Stimulated activated CD4-positive, alpha-beta T cell treated with anti-CD3 and anti-CD28 coated beads, TNF-alpha, amount 100 ng/mL, for 4 hours (primary cell): ENCODE measurements at places on chromosomes 2 and 18.
A peak's percentile ranks its signal among the peaks of the same experiment; 100 is the strongest.

GRCh38 chr2:216665242-216665641 lies 30.1 kb downstream of the IGFBP5 start:
- no peak for DNase-seq

DNA sequence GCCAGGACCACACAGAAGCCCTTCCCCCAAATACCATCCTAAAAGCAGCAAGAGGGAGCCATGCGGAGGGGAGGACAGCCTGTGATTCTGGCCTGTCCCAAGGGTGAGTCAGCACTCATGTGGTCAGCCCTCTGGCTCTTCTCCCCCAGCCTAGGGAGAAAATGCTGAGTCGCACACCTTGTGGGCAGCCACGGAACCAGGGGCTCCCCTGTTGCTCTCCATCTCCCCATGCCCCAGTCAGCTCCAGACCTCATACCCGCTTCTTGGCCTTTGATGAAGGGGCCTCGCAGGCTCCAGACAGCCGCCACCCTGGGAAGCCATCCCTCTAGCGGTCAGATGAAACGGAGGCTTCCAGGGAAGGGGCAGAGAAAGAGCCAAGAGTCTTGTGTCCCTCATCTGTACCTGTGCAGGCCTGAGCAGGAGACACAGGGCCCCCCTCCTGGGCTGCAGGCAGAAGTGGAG lies 181.3 kb upstream of the SIX2 start:
- DNase-seq: no peak

- no peak for DNase-seq
These were observed at the start of gene TCF7L1 for GRCh38 chr2:85132834-85133637. TCF7L1 (plus strand) TSS chr2:85133392; CDS start chr2:85133685, 293 bp downstream.

- no peak for DNase-seq
These were observed 2.9 kb downstream of the STON1 start for GRCh38 chr2:48532824-48533223.

- DNase-seq: no peak
These were observed 30.4 kb downstream of the MTHFD2 start for GRCh38 chr2:74228772-74229171.

GRCh38 chr2:44040365-44040764 lies 44.6 kb upstream of the LRPPRC start:
- no peak for DNase-seq

- no peak for DNase-seq
These were observed 19.1 kb downstream of the FHL2 start for GRCh38 chr2:105379741-105380186.

DNA sequence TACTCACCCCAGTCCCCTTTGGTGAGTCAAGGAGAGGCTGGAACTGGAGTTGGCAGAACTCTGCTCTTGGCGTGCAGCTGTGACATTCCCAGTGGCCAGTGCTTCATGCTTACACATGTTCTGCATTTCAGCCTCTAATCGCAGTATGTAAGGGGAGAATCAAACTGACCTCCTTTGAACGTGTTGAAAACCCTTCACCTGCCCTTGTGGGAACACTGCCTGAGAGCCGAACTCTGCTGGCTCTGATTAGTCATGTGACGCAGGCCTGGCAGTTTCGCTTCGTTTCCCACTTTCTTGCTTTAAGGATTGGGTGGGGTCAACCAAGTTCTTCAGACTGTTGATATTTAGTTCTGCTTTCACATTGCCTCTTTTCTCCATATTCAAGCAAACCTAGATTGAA lies 173.8 kb upstream of the BCL2L11 start:
- no peak for DNase-seq

DNA sequence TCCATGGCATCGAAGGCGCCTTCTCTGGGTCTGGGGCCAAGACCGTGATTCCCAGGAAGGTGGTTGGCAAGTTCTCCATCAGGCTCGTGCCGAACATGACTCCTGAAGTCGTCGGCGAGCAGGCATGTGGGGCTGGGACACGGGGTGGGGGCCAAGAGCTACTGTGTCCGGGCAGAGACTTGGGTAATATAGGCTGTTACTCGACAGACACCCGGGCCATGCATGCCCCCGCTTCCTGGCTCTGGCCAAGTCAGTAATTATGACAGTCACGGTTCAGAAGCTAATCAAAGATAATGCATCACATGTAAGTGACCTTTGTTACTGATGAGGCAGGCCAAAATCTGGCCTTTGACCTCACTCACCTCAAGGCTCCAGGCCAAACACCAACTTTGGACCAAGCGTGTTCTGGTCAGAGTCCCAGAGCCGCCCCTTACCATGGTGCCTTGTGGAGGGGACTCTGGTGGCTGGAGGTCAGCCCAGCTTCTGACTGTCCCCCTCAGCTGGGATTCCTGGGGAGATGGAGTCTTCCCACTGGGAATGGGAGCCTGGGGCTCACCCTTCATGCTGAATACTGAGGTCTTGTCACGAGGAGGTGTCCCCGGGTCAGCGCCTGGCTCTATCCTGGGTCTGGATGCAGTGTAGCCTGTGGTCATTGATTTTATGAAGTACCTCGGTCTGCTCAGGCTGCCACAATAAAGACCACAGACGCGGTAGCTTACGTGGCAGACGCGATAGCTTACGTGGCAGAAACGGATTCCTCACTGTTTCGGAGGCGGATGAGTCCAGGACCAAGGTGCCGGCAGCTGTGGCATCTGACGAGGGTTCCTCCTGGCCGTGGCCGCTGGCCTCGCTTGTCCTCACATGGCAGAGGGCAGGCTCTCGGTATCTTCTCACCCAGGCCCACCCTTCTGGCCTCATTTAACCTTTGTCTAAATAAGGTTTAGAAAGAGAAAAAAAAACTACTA lies 17.7 kb upstream of the CNDP1 start:
- DNase-seq: no peak

DNA sequence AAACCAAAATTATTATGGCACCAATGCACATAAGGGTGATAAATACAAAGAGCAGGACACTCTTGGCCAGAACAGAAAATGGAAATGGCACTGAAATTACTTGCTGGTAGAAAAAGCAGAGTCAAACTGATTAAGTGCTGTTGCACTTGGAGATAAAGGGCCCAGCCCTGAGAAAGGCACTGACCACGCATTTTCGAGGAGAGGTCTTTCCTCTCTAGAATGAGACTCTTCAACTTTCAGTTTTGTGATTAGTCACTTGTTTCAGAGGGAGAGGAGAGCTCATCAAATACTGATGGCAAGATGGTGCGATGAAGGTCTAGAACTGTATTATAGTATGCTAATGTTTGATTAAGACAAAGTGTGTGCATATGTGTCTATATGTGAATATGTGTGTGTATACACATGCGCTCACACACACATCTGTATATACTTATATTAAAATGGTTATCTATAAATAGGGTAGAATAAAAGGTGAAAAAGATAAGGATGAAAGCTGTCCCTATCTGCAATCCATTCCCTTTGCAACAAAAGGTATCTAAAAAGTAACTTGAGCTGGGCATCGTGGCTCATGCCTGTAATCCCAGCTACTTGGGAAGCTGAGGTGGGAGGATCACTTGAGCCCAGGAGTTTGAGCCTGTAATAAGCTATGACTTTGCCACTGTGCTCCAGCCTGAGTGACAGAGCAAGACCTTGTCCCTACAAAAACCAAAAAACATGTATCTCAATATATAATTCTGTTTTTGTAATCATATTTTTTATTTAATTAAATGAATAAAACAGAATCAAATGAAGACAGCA lies 48.8 kb upstream of the ZDBF2 start:
- DNase-seq: no peak

- DNase-seq: peak; percentile 9
These were observed 42.5 kb downstream of the COPS8 start for GRCh38 chr2:237128026-237128703.

GRCh38 chr2:30300456-30301221 lies 69.3 kb downstream of the LBH start:
- no peak for DNase-seq

DNA sequence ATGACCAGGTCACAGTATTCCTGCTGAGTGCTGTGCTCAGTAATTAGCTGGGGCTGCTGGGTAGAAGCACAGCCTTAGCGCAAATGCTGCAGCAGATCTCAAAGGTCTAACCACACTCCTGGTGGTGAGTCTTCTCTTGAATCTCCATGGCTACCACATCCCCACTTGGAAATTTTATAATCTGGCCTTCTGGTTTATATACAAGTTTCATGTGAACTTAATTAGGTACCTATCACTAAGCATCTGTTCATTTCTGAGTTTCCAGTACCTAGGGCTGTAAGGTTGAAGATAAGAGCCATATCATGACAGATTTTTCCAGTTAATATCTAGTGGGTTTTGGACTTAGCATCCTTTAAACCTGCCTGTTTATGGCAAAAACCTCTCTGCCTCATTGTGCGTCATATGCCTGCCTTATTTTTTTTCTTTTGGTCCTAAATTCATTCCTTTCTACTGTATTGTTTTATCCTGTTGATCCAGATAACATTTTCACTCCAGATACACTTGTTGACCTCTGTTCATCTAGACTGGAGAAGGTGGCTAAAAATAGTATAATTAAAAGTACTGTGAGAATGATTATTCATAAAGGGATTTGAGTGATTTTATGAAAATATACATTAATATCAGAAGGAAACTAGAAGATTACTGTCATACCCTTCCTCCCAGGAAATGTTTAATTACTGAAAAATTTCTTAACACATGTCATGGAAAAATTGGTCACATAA lies 168.4 kb upstream of the THUMPD2 start:
- no peak for DNase-seq

GRCh38 chr2:72689579-72690195 lies 136.1 kb downstream of the EXOC6B start:
- DNase-seq: no peak

- DNase-seq: no peak
These were observed 25.1 kb downstream of the POU3F3 start for GRCh38 chr2:104878863-104879512.

DNA sequence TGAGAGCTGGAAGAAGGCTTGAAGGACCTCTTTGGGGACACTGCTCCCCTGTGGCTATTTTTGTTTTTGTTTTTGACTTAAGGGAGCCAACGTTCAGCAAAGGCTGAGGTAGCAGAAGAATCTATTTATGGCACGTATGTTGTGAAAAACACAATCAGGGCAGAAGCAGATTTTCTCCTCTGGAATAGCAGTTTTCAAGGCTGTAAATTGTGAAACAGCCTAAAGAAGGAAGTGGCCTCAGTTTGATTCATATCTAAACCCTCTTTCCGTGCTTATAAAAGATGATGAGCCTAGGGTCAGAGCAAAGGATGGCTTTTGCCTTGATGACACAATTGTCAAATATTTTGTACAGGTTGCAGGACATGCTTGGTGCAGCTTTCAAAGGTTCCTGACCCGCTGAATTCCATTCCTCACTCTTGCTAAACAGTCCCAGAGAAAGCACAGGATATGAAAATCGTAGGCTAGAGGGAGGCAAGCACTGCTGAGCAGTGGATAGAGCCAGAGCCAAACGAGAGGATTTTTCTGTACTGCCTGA lies 106.2 kb upstream of the DLX2 start:
- DNase-seq: no peak

GRCh38 chr2:160989778-160990177 lies 170.4 kb upstream of the TANK start:
- no peak for DNase-seq

DNA sequence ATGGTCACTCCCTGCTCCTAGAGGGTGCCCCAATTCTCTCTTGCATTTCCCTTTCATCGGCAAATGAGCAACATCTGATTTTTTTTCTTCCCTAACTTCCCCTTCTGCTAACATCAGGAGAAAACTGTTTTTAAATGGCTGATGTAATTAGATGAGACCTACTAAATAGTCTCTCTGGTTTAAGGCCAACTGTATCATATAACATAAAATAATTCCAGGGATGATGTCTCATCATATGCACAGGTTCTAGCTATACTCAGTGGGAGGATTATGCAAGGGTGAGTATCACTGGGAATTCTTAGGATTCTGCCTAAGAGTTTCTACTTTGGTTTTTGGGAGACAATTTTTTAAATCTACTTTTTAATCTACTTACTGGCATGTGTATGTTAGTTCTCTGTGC lies 193.4 kb downstream of the PARD3B start:
- no peak for DNase-seq

DNA sequence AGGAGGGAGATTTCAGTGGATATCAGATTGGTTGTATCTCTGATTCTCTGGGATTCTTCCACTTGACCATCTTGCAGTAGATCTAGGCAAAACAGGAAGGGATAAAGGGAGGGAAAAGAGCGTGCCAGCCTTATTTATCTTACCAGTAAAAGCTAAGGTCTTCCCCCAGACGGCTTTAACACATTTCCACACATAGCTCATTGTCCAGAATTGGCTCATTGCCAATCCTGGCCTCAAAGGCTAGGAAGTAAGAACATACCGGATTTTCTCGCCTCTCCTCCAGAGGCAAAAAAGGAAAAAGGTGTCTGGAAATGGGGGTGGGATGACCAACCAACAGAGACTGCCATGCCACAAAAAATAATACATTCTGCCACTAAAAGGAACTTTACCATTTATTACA lies 411.6 kb upstream of the NRP2 start:
- no peak for DNase-seq

DNA sequence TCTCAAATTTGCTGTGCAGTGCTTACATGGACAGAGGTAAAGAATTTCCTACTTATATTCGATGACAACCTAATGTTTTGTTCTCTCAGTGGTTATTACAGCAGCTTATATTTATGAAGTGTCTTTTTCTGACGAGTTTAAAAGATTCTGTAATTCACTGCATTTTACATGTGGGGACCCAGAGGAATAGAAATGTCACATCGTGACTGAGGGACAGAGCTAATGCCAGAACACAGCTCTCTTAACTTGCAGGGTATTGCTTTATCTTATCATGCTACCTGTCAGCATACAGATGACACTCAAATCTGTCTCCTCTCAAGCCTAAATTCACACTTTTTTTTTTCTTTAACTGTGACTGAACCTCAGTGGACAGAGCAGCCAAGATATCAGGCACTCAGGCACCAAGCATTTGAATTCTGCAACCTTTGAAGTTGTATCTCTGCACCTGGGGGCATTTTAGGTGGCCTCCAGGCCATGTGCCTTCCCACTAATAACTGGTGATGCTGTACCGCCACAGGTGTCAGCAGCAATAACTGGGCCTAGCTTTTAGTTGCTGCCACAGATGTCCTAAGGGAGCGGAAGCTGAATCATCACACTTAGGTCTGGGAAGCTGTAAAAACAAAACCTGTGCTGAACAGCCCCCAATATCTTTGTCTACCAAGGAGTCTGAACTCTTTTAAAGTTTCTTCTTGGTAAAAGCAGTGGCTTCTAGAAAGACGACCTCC lies 315.8 kb upstream of the NRP2 start:
- no peak for DNase-seq

DNA sequence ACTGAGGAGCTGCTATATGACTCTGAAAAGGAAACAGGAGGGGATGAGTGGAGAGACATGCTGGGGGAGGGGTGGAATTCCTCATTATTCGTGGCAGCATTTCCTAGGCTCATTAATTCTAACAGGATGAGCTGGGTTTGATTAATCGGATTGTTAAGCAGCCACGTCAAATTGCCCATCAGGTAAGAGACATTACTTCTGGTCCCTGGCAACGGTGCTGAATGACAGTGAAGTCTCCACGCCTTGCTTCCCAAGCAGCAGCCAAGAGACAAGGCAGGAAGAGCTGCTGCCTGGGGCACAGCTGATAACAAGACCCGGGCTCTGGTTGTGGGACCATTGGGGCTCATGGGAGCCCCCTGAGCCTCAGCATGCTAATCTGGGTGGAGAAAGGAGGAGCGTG lies 86.6 kb downstream of the MARCHF4 start:
- DNase-seq: no peak
